ENCODE measurements at places on chromosomes 6 and 20.

- DNase-seq, result no peak
Measured at GRCh38 chr20:2089447-2089846, 12.2 kb upstream of the STK35 start.

DNA sequence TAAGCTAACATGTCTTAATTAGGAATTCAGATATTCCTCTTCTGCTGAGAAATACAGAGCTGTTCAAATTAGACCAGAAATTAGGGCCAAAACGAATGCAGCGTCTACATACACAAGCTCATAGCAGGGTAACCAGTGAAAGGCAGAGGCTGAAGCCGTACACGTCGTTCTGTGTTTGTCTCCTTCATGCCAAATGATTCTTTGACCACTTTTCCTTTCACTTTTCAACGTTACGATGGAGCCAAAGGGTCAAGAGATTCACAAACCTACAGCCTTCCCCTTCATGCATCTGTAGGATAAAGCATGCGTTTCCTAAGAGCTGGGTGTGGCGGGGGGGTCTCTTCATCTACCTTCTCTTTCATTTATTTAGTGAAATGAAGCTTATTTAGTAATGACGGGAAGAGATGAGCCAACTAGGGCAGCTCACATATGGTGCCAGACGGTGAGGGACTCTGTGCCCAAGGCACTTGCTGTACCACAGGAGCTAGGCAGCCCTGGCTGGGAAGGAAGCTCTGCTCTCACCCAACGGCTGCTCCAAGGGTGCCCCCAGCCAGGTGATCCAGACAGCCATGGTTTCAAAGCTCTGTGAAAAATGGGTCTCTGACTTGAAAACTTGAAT, 178.0 kb downstream of the ATXN1 start:
- no peak for DNase-seq

GRCh38 chr6:106082735-106083398, 3.3 kb upstream of the PRDM1 start:
- no peak for DNase-seq

- no peak for DNase-seq
Measured at GRCh38 chr20:3106658-3107463, 22.3 kb upstream of the AVP start.

- DNase-seq, result no peak
Measured at GRCh38 chr6:93453956-93454355, 34.6 kb upstream of the EPHA7 start.

GRCh38 chr20:24773168-24773567, 175.9 kb upstream of the CST7 start:
- DNase-seq, result no peak

- no peak for DNase-seq
Measured at GRCh38 chr6:149389509-149390297, 10.4 kb upstream of the SUMO4 start.

Data from CD4-positive, alpha-beta T cell treated with Interferon alpha-2 for 1 hour (primary cell).